ENCODE measurements at places on chromosomes 13 and 19.

GRCh38 chr19:1487576-1488281 lies 2.4 kb downstream of the PCSK4 start:
- no peak for DNase-seq

- DNase-seq, result no peak
Observed at GRCh38 chr13:62524061-62524460, 1108.4 kb upstream of the PCDH20 start.

DNA sequence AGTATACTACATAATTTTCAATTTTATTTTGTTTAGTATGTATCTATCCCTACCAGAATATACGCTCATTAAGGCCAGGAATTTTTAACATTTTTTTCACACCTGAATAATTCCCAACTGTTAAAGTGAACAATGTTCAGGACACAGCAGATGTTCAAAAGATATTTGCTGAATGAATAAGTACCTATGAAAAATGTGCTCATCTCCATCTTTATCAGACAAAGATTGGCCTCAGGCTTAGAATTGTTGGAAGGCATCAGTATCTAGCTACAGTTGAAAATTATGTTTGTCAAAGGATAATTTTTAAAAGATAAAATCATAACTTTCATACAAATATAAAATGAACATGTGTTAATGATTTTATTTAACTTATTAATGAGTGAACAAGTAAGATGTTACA lies 30.9 kb upstream of the SERP2 start:
- no peak for DNase-seq

DNA sequence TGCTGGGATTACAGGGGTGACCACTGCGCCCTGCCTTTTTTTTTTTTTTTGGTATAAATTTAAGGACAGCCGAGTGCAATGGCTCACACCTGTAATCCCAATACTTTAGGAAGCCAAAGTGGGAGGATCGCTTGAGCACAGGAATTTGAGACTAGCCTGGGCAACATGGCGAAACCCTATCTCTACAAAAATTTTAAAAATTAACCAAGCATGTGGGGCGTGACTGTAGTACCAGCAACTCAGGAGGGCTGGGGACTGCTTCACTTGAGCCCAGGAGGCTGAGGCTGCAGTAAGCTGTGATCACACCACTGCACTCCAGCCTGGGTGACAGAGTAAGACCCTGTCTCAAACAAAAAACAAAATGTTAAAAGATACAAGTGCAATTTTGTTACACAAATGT lies 21.5 kb downstream of the ZNF574 start:
- DNase-seq, result no peak

DNA sequence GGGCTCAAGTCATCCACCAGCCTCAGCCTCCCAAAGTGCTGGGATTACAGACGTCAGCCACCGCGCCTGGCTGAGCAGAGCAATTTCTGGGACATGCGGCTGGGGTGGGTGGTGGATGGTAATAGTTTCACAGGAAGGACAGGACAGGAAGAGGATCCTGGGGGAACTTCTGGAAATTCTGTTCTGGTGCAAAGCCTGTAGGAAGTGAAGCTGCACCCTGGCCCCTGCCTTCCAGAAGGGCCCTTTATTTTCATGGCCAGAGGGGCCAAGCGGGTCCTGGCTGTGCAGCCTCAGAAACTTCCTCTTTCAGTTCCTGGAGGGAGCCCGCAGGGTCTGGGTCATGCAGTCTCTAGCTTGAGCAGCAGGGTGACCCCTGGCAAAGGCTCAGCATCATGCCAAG lies 15.7 kb downstream of the FEM1A start:
- DNase-seq, result no peak

DNA sequence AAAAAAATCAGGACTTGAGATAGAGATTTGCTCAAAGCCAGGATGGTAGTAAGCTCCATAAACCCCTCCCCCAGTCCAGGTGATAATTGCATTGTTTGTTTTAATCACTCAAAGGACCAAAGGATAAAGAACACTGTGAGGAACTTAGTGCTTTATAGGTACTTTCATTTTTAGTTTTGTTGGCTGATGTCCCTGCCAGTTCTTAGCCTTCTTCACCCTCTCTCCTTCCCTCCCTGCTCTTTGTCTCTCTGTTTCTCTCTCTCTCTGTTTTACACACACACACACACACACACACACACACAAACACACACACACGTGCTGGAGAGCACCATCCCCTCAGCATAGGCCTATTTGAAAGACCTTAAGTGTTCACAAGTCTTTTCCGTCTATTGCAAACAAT lies 5.2 kb downstream of the FRY start:
- no peak for DNase-seq

DNA sequence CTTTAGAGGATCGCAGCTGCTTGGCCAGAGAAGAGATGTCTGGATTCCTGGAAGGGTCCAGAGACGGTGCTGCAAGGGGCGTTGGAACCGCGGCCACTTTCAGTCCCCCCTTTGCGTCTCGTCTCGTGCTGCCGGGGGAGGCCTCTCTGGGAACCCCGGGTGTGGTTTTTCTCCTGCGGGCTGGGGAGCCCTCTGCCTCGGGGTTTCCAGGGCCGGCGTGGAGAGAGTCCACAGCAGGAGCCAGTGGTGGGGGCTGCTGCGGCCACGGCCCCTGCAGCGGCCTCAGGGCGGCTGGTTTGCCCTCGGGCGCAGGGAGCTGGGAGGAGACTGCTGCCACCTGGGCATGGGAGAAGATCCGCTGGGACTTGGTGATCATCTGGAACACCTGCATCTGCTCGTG lies 28.5 kb downstream of the ZNF541 start:
- no peak for DNase-seq

DNA sequence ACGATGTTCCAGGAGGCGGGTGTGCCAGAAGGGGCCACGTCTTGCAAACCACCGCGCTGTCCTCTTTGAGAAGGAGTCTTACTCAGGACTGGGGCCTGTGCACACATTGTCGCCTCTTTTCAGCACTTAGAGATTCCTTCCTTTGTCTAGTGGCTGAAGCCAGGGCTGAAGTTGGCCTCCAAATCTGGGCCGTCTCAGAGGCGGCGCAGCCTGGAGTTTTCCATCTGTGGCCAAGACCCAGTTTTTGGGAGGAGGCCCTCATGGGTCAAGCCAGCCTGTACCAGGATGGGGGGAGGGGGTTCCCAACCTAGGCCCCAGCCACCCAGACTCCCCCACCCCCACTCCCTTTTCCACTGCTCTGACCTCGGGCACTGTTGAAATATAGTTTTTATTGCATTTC lies 11.8 kb downstream of the ANO8 start:
- no peak for DNase-seq

DNA sequence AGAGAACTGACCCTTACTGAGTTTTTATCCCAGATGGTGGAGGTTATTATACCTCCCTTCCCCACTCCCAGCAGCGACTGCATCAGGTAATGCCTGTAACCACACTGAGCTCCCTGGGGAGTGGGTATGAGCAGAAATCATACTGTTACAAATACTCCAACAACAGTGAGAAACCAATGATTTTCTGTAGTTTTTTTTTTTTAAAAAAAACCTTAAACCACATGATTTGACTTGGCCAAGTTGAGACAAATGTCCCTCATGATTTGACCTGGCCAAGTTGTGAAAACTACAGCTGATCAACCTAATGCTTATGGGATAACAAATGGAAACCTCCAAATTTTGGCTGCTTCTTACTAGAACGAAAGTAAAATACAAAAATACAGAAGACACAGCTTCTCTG lies 33.1 kb upstream of the SERP2 start:
- DNase-seq, result no peak

DNA sequence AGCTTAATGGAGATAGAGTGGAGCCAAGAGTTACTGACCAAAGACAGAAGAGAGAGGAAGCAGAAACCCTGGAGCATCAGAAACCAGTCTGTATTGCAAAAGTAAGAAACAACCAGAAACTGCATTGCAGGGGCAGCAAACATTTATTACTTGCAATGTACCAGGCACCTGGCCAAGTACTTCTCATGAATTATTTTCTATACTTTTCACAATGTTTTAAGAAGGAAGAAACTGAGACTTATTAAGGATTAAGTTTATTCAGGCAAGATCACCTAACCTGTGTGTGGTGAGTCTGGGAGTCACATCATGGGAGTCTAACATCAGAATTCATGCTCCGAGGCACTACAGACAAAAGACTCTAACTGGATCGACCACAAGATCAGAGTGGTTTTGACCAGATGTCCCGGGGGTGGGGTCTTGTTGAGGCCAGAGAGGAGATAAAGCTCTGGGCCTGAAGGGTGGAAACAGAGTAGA lies 47.4 kb downstream of the TNFRSF19 start:
- peak; percentile 19 for DNase-seq

DNA sequence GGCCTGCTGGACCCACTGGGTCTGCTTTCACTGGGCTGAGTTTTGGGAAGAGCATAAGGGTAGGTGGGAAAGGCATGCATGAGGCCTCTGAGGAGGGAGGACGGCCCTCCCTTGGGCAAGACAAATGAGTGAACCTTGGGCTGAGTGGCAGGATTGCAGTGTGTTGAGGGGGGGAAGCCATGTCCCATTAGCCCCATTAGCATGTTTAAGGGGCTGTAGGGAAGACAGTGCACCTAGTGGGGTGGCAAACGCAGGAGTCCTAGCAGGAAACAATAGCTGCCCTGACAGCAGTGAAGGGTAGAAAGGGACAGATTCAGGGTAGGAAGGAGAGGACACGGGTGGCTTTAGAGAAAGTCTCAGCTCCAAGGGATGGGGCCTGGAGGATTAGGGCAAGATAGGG lies 3.1 kb upstream of the ZBTB45 start:
- DNase-seq, result no peak

- no peak for DNase-seq
Observed at GRCh38 chr13:109196948-109197347, 567.5 kb downstream of the MYO16 start.

DNA sequence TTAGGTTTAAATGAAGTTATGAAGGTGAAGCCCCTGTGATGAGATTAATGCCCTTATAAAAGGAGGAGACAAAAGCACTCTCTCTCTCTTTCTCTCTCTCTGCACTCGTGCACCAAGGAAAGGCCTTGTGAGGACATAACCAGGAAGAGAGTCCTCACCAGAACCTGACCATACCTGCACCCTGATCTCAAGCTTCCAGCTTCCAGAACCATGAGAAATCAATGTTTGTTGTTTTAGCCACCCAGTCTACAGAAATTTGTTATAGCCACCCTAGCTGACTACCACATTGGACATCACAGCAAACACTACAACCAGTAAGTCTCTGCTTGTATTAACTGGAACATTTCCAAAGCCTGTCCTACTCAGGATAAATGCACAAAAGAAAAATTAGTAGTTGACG lies 34.7 kb upstream of the WDFY2 start:
- DNase-seq, result no peak

GRCh38 chr13:31409678-31410356 lies 210.0 kb downstream of the B3GLCT start:
- DNase-seq, result no peak

GRCh38 chr13:61795580-61795979 lies 379.9 kb upstream of the PCDH20 start:
- DNase-seq, result no peak

GRCh38 chr13:50213526-50213925 lies 198.3 kb downstream of the KCNRG start:
- DNase-seq, result no peak

All from mesenchymal stem cell (in vitro differentiated cells and primary cell).